ENCODE measurements at places on chromosomes 7 and 10.

GRCh38 chr10:113822174-113822573 lies 31.7 kb downstream of the DCLRE1A start:
- DNase-seq: no peak

DNA sequence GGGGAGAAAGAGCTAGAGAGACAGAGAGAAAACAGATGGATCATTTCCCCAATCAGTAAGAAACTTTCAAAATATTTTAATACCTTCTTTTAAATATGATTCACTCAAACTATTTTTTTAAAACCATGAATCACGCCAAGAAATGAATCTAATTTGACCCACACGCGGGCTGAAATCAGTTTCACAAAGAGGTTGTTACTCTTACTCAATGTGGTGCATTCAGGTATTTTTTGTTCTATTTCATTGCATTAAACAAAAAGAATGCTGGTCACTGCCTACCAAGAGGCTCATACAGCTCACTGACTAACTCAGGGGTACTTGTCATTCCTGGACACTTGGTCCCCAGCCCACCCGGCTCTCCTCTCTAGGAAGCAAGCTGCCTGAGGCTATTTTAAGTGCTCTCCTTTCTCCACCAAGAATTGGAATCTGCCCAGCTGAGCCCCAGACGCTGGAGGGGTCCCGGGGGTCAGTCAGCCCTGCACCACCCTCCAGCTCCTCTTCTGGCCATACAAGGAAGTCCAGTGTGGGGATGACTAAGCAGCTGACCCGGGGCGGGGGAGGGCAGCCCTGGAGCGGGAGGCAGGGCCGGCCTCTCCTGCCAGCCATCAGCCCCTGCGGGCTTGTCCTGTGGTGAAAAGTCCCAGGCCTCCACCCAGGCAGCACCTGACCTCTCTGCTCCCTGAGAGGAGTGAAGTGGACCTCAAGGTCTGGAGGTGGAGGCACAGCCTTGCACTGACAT lies 21.7 kb upstream of the PFKP start:
- no peak for DNase-seq

- DNase-seq: no peak
Measured at GRCh38 chr7:69764147-69764546, 165.9 kb downstream of the AUTS2 start.

DNA sequence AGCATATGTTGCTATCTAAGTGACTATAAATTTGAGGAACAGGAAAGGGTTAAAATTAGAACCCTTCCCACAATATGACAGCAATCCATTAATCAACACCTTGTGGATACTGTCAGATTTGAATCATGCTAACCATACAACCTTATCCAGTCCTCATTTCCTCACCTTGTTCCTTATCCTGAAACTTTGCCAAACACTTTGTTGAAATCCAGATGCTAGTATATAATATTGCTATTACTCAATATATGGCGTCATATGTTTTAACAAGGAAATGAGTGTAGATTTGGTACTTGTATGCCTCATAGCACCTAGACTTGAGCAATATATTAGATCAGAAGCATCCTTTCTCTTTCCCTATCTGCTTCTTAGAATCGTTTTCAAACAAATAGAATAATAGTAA lies 66.3 kb upstream of the SLC25A13 start:
- no peak for DNase-seq

DNA sequence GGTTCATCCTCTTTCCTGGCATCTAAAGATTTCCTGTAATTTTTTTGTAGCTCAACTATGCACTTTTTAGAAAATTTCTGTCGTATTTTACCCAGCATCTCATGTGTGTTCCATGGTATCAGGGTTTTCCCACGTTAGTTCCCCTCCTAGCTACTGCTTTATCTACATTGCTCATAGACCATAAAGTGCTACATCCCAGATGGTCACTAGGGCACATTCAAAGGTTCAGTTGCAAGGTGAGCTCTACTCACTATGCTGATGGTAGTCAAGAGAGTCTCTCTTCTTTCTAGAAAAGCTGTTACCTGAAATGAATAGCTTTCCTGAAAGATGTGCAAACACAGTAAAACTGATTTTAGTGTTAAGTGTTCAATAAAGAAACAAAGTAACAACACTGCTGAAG lies 33.5 kb downstream of the RELN start:
- DNase-seq: no peak

- no peak for DNase-seq
Measured at GRCh38 chr10:109173937-109174336, 749.4 kb downstream of the XPNPEP1 start.

DNA sequence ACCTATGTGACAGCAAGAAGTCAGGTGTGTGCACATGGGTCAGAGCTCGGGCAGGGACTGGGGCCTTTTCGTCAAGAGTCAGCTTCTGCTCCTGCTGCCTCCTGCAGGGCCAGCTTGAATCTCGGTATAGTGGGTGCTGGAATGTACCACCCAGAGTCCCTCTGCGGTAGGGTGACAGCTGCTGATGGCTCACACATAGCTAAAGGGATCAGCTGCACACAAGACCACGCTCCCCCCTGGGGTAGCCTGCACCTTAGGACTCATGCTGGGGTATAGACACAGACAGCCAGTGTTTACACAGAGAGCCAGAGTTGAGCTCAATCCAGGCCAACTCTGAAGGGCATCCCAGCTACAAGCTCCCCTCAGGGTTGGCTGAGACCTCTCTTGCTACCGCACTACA lies 14.0 kb upstream of the COL13A1 start:
- no peak for DNase-seq

GRCh38 chr7:75737856-75738603 lies 711 bp downstream of the HIP1 start:
- DNase-seq: no peak

DNA sequence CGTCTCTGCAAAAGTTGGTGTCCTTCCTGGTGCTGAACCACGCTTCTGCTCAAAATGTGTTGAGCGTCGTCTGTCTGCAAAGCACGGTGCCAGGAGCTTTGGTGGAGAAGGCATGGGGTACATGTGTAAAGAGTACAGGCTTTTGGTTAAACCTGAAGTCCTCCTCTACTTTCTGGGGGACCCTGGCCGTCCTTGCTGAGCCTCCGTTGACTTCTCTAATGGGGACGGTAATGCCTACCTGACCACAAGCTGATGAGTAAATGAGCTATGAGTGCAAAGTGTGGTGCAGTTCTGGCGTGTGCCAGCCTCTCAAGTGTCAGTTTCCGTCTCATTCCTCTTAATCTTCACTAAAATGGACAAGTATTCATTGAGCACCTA lies 527 bp upstream of the HERPUD2 start:
- DNase-seq: no peak

DNA sequence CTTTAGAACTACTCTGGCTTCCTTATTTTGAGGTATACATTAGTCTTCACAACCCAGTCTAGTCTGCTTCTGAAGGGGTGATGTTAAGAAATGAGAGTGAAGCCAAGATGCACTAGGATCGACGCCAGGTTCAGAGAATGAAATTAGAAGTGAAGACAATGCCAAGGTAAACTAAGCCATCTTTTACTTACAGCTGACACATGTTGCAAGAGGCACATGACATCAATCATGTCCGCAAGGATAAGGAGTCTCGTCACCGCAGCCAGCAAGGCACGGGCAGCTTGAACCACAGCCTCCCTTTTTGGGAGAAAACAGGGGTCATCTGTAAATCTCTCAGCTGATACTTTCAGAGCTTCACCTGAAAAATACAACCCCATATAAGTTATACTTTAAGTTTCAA lies 156.7 kb downstream of the CTNNA3 start:
- DNase-seq: no peak

DNA sequence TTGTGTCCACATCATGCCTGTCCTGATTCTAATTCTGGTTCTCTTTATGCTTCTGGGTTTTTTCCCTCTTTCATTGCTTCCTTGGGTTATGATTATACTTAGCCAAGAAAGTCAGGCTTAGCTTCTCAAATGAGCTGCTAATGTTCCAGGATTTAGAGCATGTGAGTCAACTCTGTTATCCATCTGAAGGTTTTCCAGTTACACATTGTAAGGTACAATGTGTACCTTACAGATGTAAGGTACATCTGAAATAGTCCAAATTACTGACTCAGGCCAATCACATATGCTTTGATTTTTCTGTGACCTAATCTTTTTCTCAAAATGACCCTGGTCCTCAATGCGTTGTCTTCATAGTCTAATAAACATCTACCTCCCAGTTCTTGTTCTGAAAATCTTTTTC lies 13.3 kb upstream of the MIOS start:
- DNase-seq: no peak

DNA sequence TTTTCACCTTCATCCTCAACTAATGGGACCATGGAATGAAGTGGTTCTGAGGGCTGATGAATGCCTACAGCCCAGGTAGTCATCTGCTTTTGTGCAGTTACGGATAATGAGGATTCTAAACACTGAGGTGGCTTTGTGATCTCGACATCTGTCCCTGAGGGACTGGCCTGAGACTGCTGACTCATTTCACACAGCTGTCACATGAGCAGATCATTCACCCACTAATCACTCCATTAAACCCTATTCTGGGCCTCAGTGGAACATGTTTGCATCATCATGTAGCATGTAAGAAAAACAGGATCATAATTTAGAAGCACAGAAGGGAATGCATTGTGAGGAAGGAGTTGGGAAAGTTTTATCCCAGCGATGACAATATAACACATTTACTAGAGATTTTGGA lies 79.4 kb upstream of the FEZF1 start:
- DNase-seq: no peak

- DNase-seq: no peak
Measured at GRCh38 chr7:39666562-39666961, 43.2 kb downstream of the RALA start.

DNA sequence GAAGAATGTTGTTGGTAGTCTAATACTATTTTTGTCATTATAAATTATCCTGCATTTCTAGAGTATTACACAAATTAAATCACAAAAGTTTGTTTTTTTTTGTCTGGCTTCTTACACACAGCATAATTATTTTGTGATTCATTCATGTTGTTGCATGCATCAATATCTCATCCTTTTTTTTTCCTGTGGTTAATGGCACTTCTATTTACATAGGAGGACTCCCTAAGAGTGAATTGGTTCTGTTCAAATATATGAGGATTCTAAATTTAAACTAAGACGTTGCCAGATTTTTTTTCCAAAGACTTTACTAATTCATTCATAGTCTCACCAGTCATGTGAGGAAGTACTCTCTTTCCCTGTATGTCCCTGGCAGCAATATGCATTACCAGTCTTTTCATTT lies 303.3 kb downstream of the GPR37 start:
- DNase-seq: no peak

DNA sequence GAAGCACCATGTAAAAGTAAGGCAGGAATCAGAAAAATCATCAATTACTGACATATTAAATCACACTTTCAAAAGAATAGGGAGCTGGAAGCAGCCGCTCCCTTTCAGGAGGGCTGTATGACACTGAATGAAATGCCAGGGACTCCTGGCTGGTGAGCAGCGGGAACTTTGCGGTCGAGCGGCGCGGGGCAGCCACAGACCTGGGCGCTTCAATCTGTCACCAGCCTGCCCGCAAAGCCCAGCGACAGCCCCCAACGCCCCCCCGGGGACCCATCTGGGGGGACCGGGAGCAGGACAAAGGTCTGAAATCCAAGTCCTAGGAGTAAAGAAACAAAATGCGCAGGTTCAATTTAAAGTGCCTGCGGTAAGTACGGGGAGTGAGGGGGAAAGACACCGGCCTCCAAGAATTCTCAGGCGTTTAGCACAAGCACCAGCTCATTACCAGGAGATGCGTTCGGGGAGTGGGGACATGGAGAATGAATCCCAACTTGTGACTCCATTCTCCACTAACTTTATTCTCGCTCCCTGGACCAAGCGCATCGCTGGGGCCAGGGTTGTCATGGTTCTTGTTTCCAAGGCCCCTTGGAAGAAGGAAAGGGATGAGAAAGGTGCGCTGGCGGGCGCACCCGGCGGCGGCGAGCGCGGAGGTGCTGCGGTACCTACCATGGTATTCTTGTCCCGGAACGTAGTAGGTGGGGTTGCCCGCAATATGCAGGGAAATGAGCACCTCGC lies 824 bp downstream of the RELN start:
- no peak for DNase-seq

DNA sequence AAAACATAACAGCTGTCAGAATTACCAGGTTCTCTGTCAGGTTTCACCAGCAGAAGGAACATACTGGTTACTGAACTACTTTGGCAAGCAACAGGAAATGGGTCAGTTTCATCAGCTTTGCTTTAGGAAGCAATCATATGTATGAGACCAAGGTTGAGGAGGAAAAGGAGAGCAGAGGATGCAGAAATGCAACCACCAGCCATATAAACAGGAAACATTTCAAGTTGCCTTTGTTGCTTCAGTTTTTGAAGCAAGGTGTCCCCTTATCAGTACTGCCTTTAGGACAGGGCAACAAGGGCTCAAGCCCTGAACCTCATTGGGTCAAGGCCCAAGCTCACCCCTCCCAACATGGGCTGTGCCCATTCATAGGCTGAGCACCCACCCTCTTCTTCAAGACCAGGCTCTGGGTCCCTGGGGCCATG lies 10.2 kb downstream of the HIPK2 start:
- DNase-seq: no peak

DNA sequence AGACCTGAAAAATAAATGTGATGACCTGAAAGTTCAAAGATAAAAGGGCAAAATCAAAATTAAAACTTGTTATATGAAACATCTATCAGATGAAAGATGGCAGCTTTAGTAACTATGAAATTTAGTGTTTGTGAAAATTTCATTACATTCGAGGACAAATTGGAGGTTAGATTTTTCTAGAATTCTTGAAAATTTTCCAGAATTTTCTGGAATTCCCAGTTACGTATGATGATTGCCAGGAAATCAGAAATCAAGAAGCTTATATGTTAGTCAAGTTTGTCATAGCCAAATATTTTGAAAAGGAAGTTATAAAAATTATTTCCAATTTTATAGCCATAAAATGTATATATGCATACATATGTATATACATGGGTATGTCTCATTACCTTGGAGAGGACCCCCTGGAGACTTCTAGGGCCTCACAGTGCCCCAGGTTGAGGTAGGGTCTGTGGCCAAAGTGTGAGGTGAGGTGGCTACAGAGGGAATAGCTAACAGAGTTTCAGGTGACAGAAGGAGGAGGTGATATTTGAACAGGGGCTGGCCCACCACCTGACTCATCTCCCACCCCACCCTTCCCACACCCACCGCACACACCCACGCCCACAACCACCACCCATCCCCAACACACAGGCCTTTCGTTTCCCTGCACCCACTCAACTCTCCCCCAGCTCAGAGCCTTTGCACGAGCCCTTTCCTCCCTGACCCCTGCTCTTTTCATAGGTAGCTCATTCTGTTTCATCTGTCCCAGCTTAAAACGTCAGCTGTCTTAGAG lies 21.5 kb downstream of the C10orf105 start:
- no peak for DNase-seq

- no peak for DNase-seq
Measured at GRCh38 chr7:105937411-105937810, 25.7 kb upstream of the CDHR3 start.

GRCh38 chr7:142500366-142500765 lies 242.5 kb upstream of the PRSS58 start:
- no peak for DNase-seq

DNA sequence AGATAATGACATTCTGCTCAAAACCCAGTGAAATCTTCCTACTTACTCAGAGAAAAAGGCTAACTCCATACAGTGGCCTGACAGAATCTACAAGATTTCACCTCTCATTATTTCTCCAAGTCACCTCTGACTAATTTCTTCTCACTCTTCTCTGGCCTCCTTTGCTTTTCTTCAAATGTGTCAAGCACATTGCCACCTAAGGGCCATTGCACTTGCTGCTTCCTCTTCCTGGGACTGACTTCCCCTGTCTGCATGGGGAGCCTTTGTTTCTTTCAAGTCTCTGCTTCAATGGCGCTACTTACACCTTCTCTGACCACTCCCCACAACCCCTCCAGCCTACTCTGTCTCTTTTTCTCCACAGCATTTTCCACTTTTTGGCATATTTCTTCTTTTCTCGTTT lies 36.0 kb downstream of the PRTFDC1 start:
- DNase-seq: no peak

GRCh38 chr7:29194206-29194593 lies 375 bp upstream of the CHN2 start:
- DNase-seq: no peak

Data from SIG-M5 (cell line).